ENCODE measurements at places on chromosomes 6 and 20.

GRCh38 chr20:10576411-10577090 is 97.2 kb downstream of the JAG1 start:
- DNase-seq = no peak
- H3K27me3 ChIP-seq = no peaks in the 10 kb centered on the region
- H3K36me3 ChIP-seq = no peaks in the 10 kb centered on the region
- no peak overlapping the region for H3K27ac ChIP-seq
- H3K4me3 ChIP-seq = no peak overlapping the region
- no peaks in the 10 kb centered on the region for H3K4me1 ChIP-seq

- DNase-seq = no peak
- H3K36me3 ChIP-seq = no peaks in the 10 kb centered on the region
- no peaks in the 10 kb centered on the region for H3K4me1 ChIP-seq
- H3K27ac ChIP-seq = no peak overlapping the region
- H3K4me3 ChIP-seq = no peak overlapping the region
These were observed 80.3 kb upstream of the CNKSR3 start for GRCh38 chr6:154590756-154591155.

DNA sequence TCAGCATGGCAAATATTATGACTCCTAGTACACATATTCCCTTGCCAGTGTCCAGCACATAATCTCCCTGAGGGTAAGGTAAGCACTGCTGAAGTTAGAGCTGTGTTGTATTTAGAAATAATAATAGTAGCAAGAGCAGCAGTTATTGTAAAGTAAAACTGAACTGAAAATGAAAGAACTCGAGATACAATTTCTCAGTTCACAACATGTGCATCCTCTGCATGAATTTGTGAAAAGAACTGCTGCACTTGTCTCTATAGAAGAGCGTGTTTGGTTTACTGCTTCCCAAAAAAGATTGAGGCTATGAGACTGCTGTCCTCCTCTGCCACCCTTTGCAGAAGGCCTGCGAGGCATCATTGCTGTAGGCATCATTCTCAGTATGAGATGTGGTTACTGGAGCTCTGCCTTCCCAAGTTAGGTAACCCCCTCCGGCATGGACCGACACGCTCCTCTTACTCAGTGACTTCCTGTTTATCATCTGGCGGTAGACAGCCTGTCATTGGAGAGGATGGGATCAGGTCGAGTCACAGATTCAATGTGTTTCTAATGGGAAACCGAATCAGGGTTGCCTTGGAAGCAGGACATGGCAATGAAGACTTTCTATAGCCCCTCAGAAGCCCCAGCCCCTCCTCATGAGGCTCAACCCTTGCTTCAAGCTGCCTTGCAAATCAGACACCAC is 48.1 kb downstream of the SLC24A3 start:
- H3K4me3 ChIP-seq = no peak overlapping the region
- no peaks in the 10 kb centered on the region for H3K36me3 ChIP-seq
- H3K27ac ChIP-seq = no peak overlapping the region
- no peaks in the 10 kb centered on the region for H3K27me3 ChIP-seq

- DNase-seq = no peak
- peaks cover 3% of the 10 kb centered on the region for H3K36me3 ChIP-seq
- H3K27ac ChIP-seq = peak overlapping the region; percentile 98
These were observed 12.0 kb downstream of the ZCCHC3 start for GRCh38 chr20:309306-309840.

- H3K27ac ChIP-seq = no peak overlapping the region
- no peaks in the 10 kb centered on the region for H3K4me1 ChIP-seq
- H3K4me3 ChIP-seq = no peak overlapping the region
- DNase-seq = no peak
These were observed 62.7 kb downstream of the TSHZ2 start for GRCh38 chr20:53034899-53035298.

DNA sequence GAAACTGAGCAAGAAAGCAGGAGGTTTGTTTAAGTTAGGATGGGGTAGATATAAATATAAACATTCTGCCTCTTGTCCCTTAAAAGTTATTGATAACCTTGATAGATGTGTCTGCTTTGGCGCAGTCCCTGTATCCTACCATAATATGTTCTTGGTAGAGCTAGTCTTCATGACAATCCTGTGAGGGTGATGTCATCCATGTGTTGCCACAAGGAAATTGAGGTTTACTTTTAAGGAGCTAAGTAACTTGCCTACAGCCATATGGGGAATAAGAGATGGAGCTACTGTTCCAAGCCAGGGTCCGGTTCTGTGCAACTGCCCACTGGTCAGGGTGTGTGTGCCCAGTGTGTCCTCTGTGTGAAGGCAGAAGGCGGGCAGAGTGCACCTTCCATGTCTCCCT is 78.5 kb downstream of the SSR1 start:
- no peak overlapping the region for H3K4me3 ChIP-seq
- H3K27me3 ChIP-seq = no peaks in the 10 kb centered on the region
- peaks cover 30% of the 10 kb centered on the region for H3K36me3 ChIP-seq

GRCh38 chr20:54320148-54320607 is 112.3 kb downstream of the PFDN4 start:
- no peak overlapping the region for H3K4me3 ChIP-seq
- H3K36me3 ChIP-seq = no peaks in the 10 kb centered on the region
- H3K27ac ChIP-seq = no peak overlapping the region

DNA sequence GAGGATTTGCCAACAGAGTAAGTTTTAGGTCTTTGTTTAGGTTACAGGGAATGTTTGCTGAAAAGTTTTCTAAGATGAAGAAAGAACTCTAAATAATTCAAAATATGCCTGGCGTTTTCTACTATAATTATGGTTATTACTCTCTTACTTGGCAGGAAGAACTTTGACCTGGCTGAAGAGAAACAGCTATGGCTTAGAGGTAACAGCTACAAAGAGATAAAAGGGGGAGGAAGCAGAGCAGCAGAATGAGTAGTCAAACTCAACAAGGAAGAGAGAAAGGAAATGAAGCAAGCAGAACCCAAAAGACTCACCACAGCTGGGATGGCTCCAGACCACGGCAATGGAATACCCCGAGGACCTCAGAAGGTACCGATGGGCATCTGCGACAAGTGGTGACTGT is 95.6 kb downstream of the KIF16B start:
- no peak overlapping the region for H3K4me3 ChIP-seq
- H3K27ac ChIP-seq = no peak overlapping the region
- no peak for DNase-seq
- no peaks in the 10 kb centered on the region for H3K27me3 ChIP-seq
- no peaks in the 10 kb centered on the region for H3K36me3 ChIP-seq

DNA sequence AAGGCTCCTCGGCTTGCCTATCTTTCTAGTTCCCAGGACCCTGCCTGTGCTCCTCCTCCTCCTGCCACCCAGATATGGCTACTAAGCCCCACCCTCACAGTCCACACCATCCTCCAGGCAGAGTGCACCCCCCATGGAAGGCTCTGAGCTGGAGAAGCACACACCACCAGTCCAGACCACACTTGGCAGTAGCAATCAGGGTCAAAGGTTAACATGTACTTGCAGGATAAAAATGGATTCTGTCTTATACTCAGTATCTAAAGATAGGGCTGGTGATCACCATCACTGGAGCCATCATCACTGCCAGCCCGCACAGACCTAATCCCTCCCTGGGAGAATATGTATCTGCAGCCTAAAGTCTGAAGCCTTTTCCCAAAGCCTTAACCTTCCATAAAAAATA is 83.4 kb downstream of the PRKN start:
- H3K27me3 ChIP-seq = no peaks in the 10 kb centered on the region
- H3K4me3 ChIP-seq = no peak overlapping the region
- no peaks in the 10 kb centered on the region for H3K4me1 ChIP-seq

DNA sequence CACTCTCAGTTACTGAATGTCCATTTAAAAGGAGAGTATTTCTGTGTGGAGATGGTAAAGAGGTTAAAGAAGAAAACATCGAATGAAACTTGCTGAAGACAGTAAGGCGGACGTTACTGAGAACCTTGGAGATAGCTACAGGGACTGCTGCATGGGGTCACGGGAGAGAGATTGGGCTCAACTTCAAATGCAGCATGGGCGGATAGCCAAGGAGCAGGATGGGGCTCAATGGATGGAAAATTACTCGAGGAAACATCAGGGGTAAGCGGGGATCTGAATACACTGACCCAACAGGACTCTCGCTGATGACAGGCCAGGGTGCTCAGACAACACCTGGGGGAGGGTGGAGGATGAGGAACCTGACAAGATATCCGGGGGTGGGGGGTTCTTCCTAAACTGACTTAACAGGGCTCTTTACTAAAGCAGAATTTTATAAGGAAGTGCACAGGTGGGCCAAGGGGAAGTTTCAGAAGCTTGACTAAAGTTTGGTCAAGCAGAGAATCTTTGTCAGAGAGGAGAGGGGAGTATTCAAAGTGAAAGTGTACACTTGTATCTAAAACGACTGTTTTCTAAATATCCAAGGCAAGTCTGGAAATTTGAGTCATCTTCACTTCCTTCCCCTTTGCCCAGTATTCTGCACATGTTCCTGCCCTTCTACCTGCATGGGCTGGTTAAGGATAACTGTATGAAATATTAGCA is 22.8 kb downstream of the ECT2L start:
- H3K36me3 ChIP-seq = no peaks in the 10 kb centered on the region
- no peak overlapping the region for H3K4me3 ChIP-seq
- H3K27ac ChIP-seq = no peak overlapping the region
- H3K4me1 ChIP-seq = no peaks in the 10 kb centered on the region
- no peak for DNase-seq
- H3K27me3 ChIP-seq = no peaks in the 10 kb centered on the region

DNA sequence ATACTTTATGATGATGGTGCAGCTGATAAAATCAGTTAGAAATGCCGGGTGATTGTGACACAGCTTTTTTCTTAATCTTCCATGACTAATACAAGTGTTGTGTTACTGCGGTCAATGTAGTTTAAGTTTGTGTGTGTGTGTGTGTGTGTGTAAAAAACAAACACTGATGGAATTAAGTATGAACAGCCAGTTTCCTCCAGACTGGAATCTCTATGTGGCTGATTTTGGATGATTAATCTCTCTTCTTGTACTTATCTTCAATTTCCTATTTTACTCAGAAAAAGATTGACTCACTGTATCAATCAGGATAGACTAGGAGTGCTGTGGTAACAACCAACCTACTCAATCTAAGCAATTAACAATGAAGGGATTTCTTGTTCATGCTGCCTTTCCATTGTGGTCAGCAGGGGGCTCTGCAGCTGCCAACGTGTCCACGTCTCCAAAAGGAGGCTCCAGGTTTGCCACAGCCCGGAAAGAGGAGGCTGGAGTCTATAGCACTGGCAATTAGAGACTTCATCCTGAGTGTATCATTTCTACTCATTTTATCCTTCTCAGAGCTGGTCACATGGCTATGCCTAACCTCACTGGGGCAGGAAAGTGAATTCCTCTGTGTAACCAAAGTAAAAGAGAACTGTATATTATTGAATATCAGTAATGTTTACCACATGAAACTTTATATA is 107.7 kb downstream of the CD109 start:
- H3K4me3 ChIP-seq = no peak overlapping the region
- DNase-seq = peak; percentile 22
- H3K27ac ChIP-seq = no peak overlapping the region
- no peaks in the 10 kb centered on the region for H3K4me1 ChIP-seq

GRCh38 chr20:56808732-56809131 is 179.6 kb downstream of the TFAP2C start:
- no peak overlapping the region for H3K27ac ChIP-seq
- no peaks in the 10 kb centered on the region for H3K36me3 ChIP-seq
- H3K4me1 ChIP-seq = peaks cover 17% of the 10 kb centered on the region
- DNase-seq = no peak

DNA sequence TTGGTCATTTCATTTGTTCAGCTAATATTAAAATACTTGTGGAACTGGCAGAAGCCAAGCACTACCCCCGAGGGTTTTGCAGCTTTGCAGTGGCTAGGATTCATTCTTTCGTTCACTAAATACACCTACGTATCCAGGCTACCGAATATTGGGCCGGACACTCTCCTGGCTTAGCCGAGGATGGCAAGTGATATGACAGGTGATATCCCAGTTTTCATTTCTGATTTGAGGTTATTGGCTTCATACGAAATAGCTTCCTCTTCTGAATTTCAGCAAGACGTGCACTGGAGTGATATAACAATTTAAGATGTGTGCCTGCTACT is 536 bp upstream of the MTFR2 start:
- H3K4me1 ChIP-seq = peaks cover 15% of the 10 kb centered on the region
- no peak overlapping the region for H3K27ac ChIP-seq
- H3K27me3 ChIP-seq = no peaks in the 10 kb centered on the region
- no peaks in the 10 kb centered on the region for H3K36me3 ChIP-seq
- H3K4me3 ChIP-seq = peak overlapping the region; percentile 85
- DNase-seq = no peak

- H3K4me3 ChIP-seq = no peak overlapping the region
- H3K27me3 ChIP-seq = peaks cover 2% of the 10 kb centered on the region
- H3K27ac ChIP-seq = no peak overlapping the region
- H3K4me1 ChIP-seq = no peaks in the 10 kb centered on the region
These were observed 90.0 kb upstream of the BACH2 start for GRCh38 chr6:90386399-90387382.

DNA sequence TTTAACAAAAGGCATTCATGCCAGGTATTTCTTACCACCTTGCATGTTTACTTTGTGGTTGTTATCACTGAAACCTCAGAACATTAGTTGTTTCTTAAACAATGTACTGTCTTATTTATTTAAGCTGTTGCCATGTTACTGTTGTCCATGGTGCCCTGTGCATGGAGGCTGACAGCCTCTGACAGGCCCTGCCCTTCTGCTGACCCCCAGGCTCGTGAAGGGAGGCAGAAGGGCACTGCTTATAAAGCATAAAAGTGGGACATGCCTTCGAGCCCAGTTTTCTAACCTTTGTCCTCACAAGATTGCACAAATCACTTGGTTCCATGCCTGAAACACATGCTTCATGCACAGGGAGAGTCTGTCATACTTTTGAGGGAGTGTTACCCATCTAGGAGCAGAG is 46.7 kb upstream of the CLIC5 start:
- no peak overlapping the region for H3K4me3 ChIP-seq
- DNase-seq = no peak
- H3K36me3 ChIP-seq = no peaks in the 10 kb centered on the region
- H3K27me3 ChIP-seq = no peaks in the 10 kb centered on the region

- no peaks in the 10 kb centered on the region for H3K27me3 ChIP-seq
- H3K27ac ChIP-seq = peak overlapping the region; percentile 91
- peaks cover 21% of the 10 kb centered on the region for H3K4me1 ChIP-seq
- peaks cover 4% of the 10 kb centered on the region for H3K36me3 ChIP-seq
- H3K4me3 ChIP-seq = peak overlapping the region; percentile 80
- DNase-seq = no peak
These were observed 66.0 kb downstream of the ZBTB2 start for GRCh38 chr6:151325075-151326050.

- H3K27ac ChIP-seq = no peak overlapping the region
- no peaks in the 10 kb centered on the region for H3K36me3 ChIP-seq
These were observed 27.8 kb downstream of the ASIP start for GRCh38 chr20:34268851-34269636.

DNA sequence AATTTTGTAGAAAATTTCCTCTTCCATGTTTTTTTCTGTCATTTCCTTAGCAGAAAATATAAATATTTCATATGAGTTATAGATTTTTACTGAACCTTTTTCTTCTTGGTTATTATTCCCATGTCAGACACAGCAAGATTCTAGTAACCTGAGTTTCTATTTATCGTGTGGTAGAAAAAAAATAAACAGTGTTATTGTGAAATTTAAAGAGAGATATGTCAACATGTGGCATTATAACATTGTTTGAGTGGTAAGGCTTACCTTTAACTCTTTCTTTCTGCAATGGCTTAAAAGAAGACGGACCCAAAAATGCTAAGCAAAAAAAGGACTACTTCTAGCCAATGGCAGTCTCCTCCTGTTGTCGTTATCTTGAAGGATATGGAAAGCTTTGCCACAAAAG is 18.9 kb downstream of the ORC3 start:
- no peak for DNase-seq
- no peaks in the 10 kb centered on the region for H3K27me3 ChIP-seq
- no peaks in the 10 kb centered on the region for H3K4me1 ChIP-seq
- H3K27ac ChIP-seq = no peak overlapping the region

GRCh38 chr6:123829302-123829953 is 25.8 kb downstream of the NKAIN2 start:
- DNase-seq = no peak
- no peaks in the 10 kb centered on the region for H3K4me1 ChIP-seq
- no peak overlapping the region for H3K4me3 ChIP-seq
- H3K36me3 ChIP-seq = no peaks in the 10 kb centered on the region
